ENCODE measurements at places on chromosomes 3 and 15.

DNA sequence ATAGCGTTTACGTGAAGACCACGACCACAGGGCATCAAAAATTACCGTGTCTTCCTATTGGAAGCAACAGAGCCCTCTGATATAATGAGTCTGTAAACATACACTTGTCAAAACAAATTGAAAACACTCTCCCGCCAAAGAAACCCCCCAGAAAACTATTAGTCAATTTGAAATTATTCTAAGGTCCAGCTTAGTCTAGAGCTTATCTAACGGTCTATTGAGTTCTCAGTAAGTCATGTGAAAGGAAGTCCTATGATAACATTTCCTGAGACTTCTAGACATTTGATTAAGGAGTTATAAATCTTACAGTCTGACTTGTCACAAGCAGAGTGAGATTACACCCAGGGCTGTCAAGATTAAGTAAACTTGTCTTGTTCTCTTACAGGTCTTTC is 356.3 kb downstream of the FOXP1 start:
- no peak for DNase-seq

GRCh38 chr3:197355713-197356112 is 57.3 kb upstream of the DLG1 start:
- DNase-seq, result no peak

GRCh38 chr3:126267169-126267975 is 87.0 kb upstream of the ALDH1L1 start:
- DNase-seq, result no peak

DNA sequence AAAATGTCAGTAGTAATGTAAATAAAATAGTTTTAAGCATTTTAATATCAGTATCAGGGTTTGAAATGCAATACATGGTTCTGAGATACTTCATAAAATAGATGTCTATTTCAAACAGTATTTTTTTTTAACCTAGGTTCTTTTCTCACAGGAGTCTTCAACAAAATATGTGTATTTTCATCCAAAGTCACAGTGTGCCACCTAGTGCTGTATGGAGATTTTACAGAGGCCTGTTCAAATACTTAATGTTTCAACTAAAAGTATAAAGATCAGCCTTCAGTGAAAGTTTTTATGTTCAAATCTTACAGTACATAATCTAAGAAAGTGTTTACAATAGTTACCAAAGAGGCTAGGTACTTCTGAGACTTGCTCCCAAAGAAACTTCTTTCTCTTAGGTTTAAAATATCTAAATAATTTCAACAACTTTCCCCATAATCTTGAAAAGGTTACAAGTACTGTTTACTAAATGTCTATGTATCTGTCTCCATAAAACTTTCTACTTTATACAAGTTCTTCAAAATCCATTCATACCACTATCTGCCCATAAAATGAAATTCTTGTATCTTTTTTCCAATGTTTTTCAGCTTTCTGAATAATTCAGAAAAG is 38.3 kb downstream of the SCAPER start:
- no peak for DNase-seq

DNA sequence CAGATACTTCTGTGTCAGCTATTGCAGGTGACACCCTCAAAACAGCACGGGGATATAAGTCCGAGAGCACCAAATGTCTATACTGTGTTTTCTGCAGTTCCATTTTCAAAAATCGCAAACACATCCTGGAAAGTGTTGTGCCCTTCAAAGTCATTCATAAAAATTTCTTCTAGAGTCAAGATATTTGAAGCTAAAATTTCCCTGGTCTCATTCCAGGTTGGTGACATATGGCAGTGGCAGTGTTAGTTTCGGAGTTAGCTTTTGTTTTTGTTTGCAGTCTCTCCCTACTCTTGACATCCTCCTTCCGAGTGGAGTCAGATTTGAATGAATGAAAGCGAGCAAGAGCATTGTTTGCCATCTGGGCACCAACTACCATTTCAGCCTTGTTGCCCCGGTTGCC is 3.2 kb upstream of the FSIP1 start:
- DNase-seq, result no peak

DNA sequence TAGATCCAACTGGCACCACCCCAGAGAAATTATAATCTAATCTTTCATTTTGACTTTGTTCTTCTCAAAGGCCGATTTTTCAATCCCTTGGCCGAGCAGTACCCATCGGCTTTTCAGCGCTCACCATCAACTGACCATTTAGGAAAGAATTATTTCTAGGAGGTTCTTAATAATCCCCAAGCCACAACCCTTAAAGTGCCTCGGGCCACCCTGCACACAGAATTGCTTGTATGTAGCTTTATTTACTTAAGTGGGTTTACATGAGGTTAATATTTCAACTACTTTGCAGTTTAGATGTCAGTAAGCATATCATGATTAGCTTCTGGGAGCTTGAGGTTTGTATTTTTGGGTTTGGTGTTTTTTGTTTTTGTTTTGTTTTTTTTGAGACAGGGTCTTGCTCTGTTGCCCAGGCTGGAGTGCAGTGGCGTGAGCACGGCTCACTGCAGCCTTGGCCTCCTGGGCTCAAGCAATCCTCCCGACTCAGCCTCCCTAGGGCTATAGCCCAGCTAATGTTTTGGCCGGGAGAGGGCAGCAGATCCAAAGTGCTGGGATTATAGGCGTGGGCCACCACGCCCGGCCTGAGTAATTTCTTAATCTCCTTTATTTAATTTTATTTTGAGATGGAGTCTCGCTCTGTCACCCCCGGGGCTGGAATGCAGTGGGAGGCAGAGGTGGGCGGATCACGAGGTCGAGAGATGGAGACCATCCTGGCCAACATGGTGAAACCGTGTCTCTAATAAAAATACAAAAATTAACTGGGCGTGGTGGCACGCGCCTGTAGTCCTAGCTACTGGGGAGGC is 801 bp upstream of the CDAN1 start:
- no peak for DNase-seq

GRCh38 chr3:53612508-53612907 is 118.1 kb downstream of the CACNA1D start:
- DNase-seq, result no peak

GRCh38 chr3:58336135-58336882 is 3.6 kb downstream of the PXK start:
- DNase-seq, result no peak

DNA sequence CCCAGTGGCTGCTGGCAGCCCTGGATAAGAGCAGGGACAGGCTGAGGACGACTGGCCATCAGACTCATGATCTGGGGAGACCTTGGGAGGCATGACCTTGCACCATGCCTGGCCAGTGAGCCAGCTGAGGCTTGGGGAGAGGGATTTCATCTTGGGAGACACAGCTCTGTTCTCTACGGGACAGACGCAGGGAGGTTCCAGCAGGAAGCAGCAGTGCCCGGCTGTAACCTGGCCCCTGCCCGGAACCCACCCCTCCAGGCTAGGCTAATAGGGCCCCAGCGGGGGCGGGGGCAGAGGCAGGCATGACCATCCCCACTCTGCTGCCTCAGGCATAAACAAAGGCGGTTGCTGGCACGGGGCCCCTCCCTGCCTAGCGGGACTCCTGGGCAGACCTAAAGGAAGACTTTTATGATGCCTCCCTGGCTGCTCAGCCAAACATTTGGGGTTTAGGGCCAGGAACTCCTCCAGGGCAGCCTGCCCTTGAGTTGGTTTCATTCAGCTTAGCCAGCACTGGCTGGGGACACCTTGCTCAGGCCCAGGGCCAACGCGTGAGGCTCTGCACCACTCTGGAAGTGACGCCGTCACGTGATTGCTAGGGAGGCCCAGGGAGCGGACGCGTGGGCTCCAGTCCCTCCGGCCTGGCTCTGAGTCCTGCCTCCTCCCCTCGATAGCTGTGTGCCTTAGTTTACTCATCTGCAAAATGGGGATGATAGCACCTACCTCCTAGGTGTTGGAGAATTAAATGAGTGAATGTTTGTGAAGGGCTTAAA is 27.6 kb downstream of the HDAC11 start:
- no peak for DNase-seq

- DNase-seq, result no peak
Observed at GRCh38 chr3:30858894-30859389, 35.5 kb downstream of the GADL1 start.

- no peak for DNase-seq
Observed at GRCh38 chr3:69433969-69434325, 48.1 kb upstream of the FRMD4B start.

GRCh38 chr3:61957259-61957658 is 395.9 kb downstream of the PTPRG start:
- DNase-seq, result no peak

DNA sequence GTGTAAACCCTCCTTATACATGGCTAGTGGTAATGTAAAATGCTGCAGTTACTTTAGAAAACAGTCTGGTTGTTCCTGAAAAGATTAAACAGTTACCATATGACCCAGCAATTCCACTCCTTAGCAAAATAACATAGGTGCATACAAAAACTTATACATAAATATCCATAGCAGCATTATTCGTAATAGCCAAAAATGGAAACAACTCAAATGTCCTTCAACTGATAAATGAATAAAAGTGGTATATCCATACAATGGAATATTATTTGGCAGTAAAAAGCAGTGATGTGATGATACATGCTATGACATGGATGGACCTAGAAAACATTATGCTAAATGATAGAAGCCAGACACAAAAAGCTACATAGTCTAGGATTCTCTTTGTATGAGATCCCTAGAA is 31.6 kb upstream of the SIN3A start:
- DNase-seq, result no peak

- no peak for DNase-seq
Observed at GRCh38 chr3:132404276-132404675, 13.0 kb upstream of the DNAJC13 start.

GRCh38 chr3:15206662-15207576 is 873 bp downstream of the CAPN7 start:
- DNase-seq, result peak; percentile 22

GRCh38 chr3:61092870-61093269 is 158.4 kb downstream of the FHIT start:
- no peak for DNase-seq

GRCh38 chr15:75727851-75728715 is 15.4 kb upstream of the CSPG4 start:
- DNase-seq, result no peak

DNA sequence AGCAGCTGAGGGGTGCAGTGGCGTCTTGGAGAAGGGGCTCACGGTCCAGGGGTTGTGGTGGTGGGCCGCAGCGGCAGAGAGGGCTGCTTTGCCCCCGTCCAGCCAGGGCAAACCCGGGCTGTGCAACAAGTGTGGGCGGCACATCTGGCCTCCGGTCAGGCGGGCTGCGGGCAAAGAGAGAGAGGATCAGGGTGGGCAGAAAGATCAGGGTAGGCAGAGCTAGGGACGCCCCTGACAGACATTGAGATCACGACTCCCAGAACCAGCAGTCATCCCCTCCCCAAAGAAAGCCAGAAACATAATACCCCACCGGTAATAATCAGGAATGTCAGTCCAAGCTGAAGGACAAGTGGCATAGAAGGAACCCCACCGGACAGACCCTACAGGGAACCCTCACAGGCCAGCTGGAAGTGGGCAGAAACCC is 6.8 kb downstream of the GATA2 start:
- no peak for DNase-seq

- no peak for DNase-seq
Observed at GRCh38 chr15:63160638-63161037, 3.4 kb upstream of the RPS27L start.

DNA sequence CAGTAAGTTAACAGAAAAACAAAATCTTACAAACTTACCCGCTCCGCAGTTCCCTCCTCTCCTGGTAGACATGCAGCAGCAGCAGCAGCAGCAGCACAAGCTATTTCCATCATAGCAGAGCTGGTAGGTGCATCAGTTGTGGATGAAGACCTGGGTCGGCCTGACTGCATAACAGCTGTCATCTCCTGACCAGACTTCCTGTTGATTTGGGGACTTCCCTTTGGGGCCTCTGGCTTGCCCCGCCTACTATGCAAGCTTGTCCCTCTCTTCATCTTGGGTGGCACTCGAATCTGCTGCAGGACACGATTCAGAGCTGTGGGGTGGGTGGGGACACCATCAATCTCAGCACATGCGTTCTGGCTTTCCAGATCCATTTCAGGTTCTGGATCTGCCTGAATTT is 65.7 kb downstream of the TMCC1 start:
- peak; percentile 45 for DNase-seq

GRCh38 chr15:34984889-34985630 is 3.0 kb downstream of the ZNF770 start:
- no peak for DNase-seq

DNA sequence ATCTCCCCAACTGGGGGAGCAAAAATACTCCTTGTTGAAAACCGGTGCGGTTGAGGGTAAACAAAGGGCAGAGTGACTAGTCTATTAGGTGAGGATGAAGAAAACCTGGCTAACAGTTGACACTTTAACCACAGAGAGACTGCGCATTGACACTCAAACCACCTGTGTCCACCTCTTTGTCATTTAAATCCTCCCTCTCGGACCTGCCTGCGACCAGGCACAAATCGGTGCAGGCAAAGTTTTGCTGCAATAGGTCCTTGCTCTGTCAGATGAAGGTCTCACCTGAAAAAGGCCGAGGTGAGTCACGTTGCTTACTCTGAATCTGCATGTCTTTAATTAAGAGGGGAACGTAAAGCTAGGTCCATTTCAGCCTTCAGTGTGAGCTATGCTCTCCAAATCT is 494.1 kb upstream of the DPPA4 start:
- no peak for DNase-seq

All from GM10248 (cell line).